ENCODE measurements at places on chromosomes 11 and 22. TPM values are rescaled to one million over a fixed set of nuclear protein-coding genes. Genes with fewer than 3 reads are reported as not detected.

GRCh38 chr11:93330446-93330984, at the start of gene DEUP1:
TSS of gene DEUP1 (plus strand) at chr11:93330742. CDS start at chr11:93332260, 1,518 bp downstream.
- H3K4me3 ChIP-seq = peak within 1 kb of the TSS; percentile 49
- no peak within 1 kb of the TSS for H3K27ac ChIP-seq

DNA sequence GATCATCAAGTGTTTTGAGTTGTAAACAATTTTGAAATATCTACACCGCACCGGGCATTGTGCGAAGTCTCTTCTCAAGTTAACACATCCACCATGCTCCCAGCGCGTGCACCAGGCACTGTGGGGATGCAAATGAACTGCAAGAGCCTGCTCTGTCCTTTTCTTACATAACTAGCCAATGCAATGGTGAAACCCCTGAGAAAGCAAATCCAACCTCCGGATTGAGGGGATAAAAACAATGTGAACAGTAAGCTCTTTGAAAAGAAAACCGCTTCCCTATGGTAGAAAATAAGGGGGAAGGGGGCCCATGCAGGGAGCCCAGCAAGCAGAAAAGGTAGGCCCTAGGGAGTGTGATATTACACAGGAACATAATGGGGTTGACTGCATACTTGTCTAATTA, 274.9 kb upstream of the MPPED2 start:
- no peaks in the 10 kb centered on the region for H3K4me1 ChIP-seq
- DNase-seq = no peak
- no peaks in the 10 kb centered on the region for H3K27me3 ChIP-seq

DNA sequence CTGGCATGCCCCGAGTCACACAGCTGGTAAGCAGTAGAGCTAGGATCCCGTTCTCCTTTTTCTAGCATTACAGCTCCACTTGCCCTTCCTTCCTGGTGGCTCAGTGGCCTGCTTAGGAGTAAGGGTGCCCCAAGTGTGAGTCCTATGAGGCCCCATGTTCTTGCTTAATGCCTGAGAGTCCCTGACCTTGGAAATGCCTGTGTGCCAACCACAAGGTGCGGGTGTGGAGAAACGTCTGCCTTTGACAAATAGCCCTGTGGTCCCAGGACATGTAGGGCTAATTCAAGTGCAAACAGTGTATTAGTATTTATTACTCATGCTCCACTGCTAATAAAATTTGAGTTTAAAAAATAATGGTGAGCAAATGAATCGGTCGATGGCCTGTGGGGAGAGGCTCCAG, 18.4 kb downstream of the GRIK4 start:
- H3K27me3 ChIP-seq = peaks cover 70% of the 10 kb centered on the region
- no peaks in the 10 kb centered on the region for H3K36me3 ChIP-seq
- no peak overlapping the region for H3K4me3 ChIP-seq
- DNase-seq = no peak
- no peak overlapping the region for H3K27ac ChIP-seq

DNA sequence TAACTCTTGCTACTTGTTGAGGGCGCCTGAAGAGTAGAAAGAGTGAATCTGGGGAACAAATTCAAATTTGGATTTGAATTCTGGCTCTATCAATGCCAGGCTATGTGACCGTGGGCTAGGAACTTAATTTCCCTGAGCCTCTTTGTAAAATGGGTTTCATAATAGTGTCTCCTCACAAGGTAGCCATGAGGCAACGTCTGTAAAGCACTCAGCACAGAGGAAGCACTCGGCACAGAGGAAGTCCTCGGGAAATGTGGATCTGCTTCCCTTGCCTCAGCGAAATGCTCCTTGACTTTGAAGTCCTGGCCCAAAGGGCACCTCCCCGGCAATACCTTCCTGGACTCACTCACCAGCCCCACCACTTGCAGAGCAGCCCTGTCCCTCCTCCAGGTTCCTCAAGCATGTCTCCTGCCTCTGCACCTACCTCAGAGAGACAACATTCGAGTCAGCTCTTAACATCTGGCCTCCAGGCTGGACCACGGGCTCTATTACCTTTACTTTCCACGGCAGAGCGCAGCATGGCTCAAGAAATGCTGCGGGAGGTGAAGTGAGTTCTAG, 17.7 kb downstream of the CD6 start:
- no peak for DNase-seq
- H3K4me3 ChIP-seq = no peak overlapping the region
- no peak overlapping the region for H3K27ac ChIP-seq
- H3K4me1 ChIP-seq = peaks cover 24% of the 10 kb centered on the region
- no peaks in the 10 kb centered on the region for H3K36me3 ChIP-seq

DNA sequence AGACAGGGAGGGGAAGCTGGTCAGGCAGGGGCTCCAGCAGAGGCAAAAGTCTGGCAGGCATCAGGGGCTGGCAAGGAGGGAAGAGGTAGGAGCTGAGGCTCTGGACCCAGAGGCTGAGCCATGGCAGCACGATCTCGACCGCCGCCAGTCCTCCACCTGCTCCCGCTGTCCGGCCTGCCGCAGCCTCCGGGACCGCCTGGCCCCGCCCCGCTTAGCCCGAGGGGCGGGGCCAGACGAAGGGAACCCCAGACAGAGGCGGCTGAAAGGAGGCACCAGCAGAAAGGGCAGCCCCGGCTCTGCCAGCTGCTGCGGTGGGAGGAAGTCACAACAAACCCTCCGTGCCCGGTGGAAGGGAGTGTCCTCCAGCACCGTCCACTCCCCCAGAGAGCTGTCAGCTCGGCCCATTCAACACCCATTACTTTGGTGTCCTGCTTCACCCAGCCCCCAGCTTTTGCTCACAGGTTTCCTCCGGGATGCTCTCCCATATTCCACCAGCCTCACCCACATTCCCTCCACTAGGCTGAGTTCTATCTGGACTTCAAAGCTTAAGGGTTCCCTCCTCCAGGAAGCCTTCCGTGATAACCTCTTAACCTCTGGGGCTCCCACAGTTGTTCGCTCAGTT, at the start of gene MFNG:
Gene MFNG (minus strand): TSS at position 161 of the 622 bp plus-strand sequence. CDS start 207 bp downstream, outside the sequence.
- H3K4me3 ChIP-seq = peak within 1 kb of the TSS; percentile 48
- H3K4me1 ChIP-seq = peaks cover 26% of the 10 kb centered on the region
- H3K36me3 ChIP-seq = peaks cover 12% of the 10 kb centered on the region
- H3K27ac ChIP-seq = peak within 1 kb of the TSS; percentile 83
- H3K27me3 ChIP-seq = peaks cover 41% of the 10 kb centered on the region

- H3K27me3 ChIP-seq = no peaks in the 10 kb centered on the region
- H3K36me3 ChIP-seq = peaks cover 80% of the 10 kb centered on the region
- DNase-seq = no peak
- peaks cover 56% of the 10 kb centered on the region for H3K4me1 ChIP-seq
- H3K27ac ChIP-seq = peak overlapping the region; percentile 60
Measured at GRCh38 chr22:30026756-30027155, 53.5 kb upstream of the HORMAD2 start.

GRCh38 chr11:30260813-30261212, 30.0 kb downstream of the FSHB start:
- H3K36me3 ChIP-seq = no peaks in the 10 kb centered on the region
- H3K27me3 ChIP-seq = no peaks in the 10 kb centered on the region
- no peaks in the 10 kb centered on the region for H3K4me1 ChIP-seq
- DNase-seq = no peak
- H3K4me3 ChIP-seq = no peak overlapping the region

GRCh38 chr11:128551058-128551457, 36.3 kb downstream of the ETS1 start:
- no peak overlapping the region for H3K27ac ChIP-seq
- peaks cover 6% of the 10 kb centered on the region for H3K4me1 ChIP-seq
- no peaks in the 10 kb centered on the region for H3K27me3 ChIP-seq
- no peak overlapping the region for H3K4me3 ChIP-seq
- H3K36me3 ChIP-seq = no peaks in the 10 kb centered on the region
- DNase-seq = no peak

The ALDH3B1 gene
- 2.9 TPM for total RNA-seq

The SEZ6L gene
- 1.1 TPM for total RNA-seq

The CCDC34 gene
- total RNA-seq = 65.8 TPM

Data from stomach (tissue), 19 donors.